ENCODE measurements at places on chromosomes 12 and 14.

GRCh38 chr14:68181519-68182326, 362.1 kb downstream of the RAD51B start:
- peak; percentile 34 for DNase-seq

GRCh38 chr14:21215879-21216251, 53.4 kb downstream of the HNRNPC start:
- DNase-seq = no peak

DNA sequence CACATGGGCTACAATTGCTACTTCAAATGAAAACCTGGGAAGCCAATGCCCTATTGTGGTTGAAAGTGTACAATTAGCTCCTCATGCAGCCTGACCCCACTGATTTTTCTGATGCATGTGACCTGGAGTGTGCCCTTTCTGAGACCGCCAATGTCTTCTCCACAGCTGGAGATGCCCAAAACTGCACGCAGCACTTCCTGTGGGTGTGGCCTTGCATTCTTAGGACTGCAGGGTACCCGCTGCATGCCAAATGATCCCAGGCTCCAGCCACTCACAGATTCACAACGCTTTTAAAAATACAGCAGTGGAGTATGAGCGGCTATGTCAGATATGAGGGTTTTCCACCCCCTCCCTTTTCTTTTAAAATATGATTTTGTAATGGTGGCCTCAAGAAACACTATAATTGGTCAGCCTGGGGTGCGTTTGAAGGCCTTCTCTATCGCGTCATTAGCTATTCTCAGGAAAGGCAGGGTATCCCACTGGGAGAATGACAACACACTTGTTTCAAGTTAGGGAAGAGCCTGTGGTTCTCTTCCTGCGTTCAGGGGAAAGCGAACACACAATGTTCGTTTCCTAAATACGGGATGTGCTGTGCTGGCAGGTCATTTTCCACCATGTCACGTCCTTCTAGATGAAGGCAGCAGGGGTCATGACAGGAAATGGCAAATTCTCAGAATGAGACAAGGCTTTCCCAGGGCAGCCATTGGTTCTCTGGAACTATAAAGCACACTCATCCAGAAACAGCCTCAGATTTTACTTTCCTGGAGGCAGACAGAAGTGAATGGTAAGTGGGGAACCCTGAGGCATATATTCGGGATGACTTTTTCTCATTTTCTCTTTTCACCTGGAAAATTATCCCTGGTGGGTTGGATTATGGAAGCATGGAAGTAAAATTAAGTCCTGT, at the start of gene APOLD1:
Gene APOLD1, plus strand, starts transcription at position 749 of the 904 bp plus-strand sequence. Its CDS starts 33 bp downstream, at position 782.
- no peak for DNase-seq

DNA sequence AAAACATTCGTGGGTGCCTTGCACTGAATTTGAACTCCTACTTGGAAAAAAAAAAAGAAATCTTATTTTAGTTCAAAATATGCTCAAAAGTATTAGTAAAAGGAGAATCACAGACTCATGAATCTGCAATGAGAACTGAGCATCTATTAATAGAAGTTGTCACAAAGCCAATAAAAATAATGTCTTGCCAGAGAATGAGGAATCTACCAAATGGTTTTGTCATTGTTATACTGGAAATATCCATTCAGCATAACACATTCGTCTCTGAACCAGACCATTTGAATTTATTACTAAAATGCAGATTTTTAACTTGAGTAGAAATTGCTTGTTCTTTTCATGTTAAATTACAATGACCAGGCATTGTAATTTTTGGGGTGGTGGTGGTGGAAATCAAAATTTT, 11.6 kb upstream of the PTPRB start:
- DNase-seq = peak; percentile 40

- DNase-seq = no peak
Measured at GRCh38 chr12:47054659-47055058, 24.8 kb upstream of the PCED1B start.

- no peak for DNase-seq
Measured at GRCh38 chr14:59629444-59630287, 53.1 kb upstream of the CCDC175 start.

DNA sequence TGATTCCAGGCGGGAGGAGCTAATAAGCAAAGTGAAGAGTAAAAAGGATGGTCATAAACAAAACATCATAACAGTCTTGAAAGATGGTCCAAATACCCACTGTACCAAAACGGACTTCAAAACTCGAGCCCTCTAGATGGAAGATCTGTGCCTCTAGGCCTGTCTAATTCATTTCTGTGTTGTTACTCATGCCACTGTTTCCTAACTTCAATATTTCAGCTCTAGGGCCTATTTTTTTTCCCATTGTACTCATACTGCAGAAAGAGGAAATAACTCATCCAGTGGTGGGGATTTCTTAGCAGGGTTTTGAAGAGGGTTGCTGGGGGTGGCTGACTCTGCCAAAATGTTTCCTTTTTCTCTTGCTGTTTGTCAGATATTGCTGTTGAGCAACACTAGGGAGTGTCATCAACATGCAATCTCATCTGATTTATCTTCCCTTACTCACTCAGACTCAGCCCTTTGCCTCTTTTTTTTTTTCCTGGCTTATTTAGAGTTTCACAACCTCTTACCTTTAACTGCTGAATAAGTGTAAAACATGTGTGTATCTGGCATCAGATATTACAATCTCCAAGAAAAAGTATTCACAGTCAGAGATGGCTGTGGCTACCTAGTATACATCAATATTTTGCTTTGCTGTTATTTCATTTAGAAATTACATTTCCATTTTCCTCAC, 189.6 kb downstream of the DUSP6 start:
- peak; percentile 60 for DNase-seq

DNA sequence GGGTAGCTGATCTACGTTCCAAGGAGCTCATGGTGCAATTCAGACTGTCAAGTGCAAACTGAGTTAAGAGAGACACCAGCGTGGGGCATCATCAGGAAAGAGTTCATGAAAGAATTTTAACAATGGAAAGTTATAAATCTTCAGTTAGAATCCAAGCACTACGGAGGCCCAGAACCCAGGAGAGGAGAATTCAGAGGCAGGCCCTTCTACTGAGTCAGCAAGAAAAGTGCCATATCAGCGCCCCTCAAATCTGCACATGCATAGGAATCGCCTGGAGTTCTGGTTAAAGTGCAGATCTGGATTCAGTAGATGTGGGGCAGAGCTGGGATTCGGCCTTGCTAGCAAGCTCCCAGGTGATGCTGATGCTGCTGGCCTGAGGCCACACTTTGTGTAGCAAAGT, 45.9 kb downstream of the CHST11 start:
- no peak for DNase-seq

DNA sequence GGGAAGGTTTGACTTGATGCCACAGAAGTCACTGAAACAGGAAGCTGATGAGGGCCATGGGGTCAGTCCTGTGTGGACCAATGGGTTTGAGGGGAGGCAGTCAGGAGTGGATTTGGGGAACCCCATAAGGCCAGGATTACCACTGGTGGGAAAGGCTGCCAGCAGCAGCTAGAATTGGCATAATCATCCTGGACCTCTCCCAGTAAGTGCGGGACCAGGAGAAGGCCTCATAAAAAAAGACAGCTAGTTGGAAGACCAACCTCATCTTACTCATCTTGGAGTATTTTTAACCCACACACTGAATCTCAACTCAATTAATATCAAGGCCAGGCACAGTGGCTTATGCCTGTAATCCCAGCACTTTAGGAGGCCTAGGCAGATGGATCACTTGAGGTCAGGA, 22.7 kb downstream of the TBX3 start:
- DNase-seq = no peak

GRCh38 chr12:108173160-108173559, 44.1 kb downstream of the WSCD2 start:
- no peak for DNase-seq

DNA sequence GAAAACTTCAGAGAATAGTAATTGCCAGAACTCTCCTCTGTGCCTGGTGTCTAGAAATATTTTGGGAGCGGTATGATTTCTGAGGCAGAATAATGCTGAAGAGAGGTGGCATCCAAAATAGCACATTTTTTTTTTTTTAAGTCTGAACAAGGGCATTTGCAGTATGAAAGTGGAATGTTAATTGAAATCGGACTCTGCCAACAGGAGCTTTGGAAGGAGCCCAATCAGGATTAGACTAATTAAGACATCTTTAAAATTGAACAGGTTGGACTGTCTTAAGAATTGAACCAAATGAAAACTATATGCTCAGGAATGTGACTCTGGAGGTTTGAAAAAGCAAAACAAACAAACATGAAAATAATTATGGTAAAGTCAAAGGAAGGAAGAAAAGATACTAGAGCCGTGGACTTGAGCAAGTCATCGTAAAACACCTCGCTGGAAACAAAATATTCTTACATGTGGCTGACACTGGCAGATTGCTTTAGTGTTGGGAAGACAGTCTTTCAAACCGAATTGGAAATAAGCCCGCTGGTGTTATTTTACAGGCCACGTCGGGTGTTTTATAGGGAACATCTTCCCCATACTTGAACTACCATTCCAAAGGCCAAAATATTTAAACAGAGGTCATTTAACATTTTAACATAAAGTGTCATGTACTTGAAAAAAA, 436.3 kb downstream of the VRK1 start:
- DNase-seq = no peak

- no peak for DNase-seq
Measured at GRCh38 chr12:24929953-24930352, 18.9 kb downstream of the BCAT1 start.

DNA sequence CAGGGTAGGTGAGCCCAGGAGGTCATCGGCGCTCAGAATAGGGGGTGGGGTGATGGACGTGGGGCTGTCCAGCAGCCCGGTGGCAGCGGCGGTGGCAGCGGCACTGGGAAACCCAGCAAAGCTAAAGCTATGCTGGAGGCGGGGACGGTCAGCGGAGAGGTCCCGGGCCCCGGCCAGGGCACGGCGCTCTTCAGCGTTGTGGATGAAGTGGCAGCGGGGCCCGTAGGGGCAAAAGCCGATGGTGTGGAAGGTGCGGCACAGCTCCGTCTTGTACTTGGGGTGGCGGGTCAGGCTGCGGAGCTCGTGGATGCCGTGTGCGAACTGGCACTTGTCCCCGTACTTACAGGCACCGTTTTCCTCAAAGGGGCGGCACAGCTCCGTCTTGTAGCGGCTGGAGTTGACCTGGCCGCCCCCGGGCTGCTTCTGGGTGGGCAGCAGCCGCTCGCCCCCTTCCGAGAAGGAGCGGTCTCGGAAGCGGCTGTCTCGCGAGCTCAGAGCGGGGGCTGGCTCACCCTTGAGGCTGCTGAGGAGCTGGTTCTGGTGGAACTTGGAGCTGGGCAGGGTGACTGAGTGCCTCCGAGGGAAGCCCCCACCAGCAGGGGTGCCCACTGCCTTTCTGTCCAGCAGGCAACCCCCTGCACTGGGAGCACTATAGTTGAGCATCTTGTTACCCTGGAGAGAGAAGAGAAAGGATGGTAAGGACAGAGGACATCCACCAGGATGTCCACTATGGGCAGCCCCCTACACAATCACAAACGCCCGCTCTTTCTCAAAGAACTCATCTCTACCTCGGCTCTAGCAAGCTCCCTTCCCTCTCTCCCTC, 2.8 kb downstream of the ZFP36L1 start:
- no peak for DNase-seq

DNA sequence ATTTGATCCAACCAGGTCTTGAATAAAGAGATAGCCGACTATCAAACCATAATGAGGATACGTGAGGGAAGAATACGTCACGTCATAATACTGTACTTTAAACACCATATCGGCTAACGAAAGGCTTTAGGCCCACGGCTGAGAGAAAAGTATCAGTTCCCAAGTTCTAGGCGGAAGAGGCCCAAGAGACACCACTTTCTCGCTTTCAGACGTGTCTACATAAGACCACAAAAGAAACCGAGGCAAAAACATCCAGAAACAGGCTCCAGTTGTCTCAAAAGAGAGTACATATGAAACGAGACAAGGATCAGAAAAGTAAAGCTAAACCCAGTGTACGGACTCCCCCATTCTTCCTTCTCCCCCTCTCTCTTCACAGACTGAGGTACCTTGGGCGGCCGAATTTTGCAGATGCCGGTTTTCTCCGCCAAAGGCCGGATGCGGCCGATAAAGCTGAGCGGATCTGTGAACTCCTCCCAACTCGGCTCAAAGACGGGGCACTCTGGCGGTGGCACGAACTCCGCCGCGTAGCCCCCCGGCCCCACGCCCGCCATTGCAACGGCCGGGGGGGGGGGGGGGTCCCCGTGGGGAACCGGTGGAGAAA, 479 bp downstream of the KDM5A start:
- peak; percentile 33 for DNase-seq

- DNase-seq = no peak
Measured at GRCh38 chr12:121715862-121716435, 3.4 kb downstream of the TMEM120B start.

Data from HS-27A (cell line).